Retina (tissue), 1 donor: ENCODE measurements at places on chromosomes 4 and X.
A peak's percentile ranks its signal among the peaks of the same experiment; 100 is the strongest.

- no peak for DNase-seq
These were observed 40.8 kb upstream of the HS6ST2 start for GRCh38 chrX:132999209-132999608.

DNA sequence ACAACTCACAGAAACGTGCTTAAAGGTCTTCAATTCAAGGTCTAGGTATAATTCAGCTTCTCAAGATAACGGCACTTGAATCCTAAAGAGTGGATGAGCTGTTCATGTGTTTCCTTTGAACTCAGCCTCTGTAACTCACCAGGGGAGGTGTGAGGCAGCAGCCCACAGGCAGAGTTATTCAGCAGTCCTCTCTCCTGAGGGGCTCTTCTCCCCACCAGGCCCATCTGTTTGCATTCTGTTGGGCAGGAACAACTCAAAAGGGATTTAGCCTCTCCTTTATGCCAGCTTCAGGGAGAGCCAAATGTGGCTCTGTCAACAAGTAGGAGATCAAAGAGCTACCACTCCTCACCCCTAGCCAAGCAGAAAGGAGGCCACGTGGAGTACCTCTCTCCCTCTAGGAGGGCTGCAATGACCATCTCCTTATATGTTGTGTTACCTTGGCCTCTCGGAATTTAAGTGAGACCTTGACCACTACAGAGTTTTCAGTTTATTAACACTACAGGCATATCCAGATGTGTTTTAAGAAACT, 151.2 kb downstream of the SPATA18 start:
- DNase-seq, result no peak

- DNase-seq, result peak; percentile 69
These were observed 857 bp downstream of the SCML1 start for GRCh38 chrX:17737986-17738713.

DNA sequence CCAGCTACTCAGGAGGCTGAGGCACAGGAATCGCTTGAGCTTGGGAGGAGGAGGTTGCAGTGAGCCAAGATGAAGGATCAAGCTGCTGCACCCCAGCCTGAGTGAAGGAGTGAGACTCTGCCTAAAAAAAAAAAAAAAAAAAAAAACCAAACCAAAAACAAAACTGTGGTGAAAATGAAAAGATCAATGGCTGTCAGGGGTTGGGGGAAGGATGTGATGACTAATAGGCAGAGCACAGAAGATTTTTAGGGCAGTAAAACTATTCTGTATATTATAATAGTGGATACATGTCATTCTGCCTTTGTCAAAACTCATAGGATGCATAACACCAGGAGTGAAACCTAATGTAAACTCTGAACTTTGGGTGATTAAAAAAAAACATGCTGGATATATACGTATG, 69.9 kb upstream of the ELOVL6 start:
- DNase-seq, result no peak

DNA sequence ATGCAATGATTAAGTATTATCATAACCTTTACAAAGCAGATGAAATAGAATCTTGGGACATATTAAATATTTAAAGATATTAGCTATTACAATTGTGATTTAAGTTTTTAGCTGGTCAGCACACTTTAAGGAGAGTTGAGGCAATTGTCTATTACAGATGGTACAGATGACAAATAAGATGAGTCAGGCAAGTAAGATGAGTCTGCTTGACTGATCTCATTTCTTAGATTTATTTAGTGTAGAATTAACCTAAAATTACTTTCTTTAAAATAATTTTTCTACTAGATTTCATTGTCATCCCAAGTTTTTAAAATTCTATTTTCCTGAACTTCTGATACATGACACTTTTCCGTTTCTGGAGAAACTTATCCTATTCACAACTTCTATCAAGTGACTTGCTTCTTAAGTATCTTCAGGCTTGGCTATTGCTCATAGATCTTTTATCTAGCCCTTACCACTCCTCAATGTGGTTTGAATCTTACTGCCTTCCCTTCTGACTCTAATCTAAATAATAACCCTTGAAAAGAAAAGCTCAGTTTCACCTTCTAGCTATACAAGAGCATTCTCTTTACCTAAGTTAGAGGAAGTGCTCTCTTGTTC, 32.9 kb downstream of the CXCL1 start:
- DNase-seq, result no peak

DNA sequence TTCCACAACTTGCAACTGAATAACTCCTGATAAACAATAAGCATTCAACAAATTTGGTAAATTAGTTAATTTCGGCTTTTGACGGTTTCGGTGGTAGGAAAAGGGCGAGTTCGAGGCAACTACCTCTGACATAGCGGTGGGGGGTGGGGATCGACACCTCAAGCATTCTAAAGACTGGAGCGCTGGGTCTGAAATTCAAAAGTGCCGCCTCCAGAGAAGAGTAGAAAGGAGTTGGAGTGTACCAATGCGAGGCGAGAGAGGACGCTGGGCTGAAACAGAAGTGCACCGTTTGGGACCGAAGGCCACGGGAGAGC, 725 bp downstream of the SMC1A start:
- DNase-seq, result no peak

GRCh38 chr4:78545275-78546246, 6.0 kb upstream of the ANXA3 start:
- no peak for DNase-seq

DNA sequence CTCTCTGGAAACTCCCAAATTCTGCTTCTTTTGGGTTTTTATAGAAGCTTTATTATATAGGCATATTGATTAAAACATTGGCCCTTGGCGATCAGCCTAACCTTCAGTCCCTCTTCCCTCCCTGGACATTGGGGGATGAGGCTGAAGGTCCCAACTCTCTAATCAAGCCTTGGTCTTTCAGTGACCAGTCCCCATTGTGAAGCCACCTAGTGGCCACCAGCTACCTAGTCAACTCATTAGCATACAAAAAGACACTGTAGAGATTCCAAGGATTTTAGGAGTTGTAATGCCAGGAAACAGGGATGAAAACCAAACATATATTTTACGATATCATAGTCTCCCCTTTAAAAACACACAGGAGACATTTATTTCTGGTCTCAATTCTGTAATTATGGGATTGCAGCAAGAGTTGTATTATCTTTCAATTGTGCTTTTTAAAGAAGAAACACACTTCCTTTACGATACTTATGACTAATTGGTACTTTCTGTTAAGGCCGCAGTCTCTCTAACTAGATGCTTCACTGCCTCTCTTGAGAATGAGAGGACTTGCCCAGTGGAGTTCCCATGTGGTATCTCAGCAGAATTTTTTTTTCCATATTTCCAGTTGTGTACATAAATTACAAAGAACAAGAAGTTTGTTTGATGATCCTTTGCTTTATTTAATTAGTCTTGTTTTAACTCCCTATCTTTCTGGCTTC, 58.2 kb downstream of the WDR17 start:
- peak; percentile 19 for DNase-seq

GRCh38 chr4:150033901-150034300, 44.3 kb upstream of the DCLK2 start:
- DNase-seq, result no peak

DNA sequence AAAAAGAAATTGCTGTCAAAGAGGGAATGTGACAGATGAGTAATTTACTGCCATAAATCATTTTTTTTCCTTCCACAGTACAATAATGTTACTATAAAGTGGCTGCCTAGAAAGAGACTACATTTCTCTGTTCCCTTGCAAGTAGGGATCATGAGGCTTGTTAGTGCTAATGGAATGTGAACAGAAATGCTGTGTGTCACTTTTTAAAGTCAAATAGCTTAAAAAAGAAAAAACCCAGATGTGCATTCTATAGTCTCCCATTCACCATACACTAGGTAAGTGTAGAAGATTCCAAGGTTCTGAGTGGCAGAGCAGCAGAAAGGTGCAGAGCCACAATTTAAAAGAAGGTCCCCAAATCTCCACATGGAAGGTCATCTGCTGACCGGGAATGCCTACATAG, 328.4 kb downstream of the CAMK2D start:
- DNase-seq, result no peak

DNA sequence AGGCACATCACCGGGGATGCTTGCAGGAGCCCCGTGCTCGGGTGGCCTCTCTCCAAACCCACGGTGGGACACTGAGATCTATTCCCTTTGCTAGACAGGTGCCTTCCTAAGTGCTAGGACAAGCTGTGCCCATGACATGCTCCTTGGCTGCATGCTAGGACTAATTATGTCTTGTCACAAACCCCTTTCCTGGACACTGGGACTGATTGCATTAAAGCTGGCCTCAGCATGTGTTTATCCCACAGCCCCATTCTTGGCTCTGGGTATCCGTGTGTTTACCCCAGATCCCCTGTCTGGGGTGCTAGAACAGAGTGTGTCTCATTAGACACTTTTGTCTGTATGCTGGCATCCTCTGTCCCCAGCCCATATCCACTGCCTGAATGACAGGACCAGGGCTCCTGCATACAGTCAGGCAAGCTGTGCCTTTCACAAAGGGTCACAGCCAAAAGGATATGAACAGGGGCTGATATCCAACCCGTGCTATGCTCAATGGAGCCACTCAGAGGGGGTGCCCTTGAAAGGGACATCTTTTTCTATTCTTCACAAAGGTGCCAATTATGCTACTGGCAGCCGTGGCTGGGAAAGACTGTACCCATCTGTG, 9.2 kb upstream of the IQSEC2 start:
- DNase-seq, result no peak

DNA sequence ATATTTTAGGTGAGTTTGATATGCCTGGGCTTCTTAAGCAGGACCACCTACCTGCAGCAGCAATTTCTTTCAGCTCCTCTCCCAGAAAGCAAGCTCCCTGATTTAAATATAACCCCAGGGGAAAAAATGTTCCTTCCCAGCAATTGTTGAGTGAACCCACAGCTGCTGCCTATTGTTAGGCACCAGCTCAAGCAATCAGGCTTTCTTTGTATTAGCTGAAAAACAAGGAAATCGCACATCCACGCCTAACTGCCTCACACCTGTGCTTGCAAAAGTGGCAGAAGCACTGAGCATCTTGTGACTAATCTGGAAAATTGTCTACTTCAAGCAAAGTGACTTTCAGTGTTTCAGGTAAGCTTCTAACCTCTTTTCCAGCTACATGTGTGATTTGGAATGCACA, 432.2 kb downstream of the SMARCA1 start:
- no peak for DNase-seq

DNA sequence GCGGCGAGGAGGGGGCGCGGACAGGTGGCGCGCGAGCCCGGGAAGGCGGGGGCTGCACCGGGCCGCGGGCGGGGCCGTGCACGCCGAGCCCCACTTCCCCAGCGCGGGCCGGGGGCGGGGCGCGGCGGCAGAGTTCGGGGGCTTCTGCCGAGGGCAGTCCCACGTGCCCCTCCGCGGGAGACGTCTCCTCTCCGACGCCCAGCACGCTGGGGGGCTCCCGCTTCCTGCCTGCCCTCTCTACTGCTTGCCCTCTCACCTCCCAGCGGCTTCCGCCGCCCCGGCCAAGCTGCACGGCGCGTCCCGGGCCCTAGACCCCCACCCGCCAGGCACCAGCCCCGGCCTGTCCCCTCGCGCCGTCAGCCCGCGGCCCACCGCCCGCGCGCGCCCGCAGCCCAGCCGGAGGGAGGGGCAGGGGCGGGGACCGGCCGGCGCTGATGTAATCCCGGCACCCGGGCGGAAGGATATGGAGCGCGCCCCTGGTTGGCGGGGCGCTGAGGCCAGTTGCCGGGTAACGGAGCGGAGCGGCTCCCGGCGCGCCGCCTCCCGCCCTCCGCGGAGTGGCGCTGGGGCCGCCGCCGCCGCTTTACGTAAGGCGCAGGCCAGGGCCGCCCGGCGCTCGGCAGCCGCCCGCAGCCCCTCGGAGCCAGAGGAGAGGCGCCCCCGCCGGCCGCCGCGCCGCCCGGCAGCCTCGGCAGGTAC, at the start of gene KIAA0232:
Gene KIAA0232 (plus strand): TSS at position 581 of the 699 bp plus-strand sequence. CDS start 41,727 bp downstream, outside the sequence.
- DNase-seq, result peak; percentile 89

- no peak for DNase-seq
These were observed 32.5 kb downstream of the DLG3 start for GRCh38 chrX:70476934-70477733.

GRCh38 chr4:126130215-126130614, 815.5 kb downstream of the FAT4 start:
- no peak for DNase-seq

- DNase-seq, result no peak
These were observed 20.7 kb downstream of the SETD7 start for GRCh38 chr4:139535228-139535870.

DNA sequence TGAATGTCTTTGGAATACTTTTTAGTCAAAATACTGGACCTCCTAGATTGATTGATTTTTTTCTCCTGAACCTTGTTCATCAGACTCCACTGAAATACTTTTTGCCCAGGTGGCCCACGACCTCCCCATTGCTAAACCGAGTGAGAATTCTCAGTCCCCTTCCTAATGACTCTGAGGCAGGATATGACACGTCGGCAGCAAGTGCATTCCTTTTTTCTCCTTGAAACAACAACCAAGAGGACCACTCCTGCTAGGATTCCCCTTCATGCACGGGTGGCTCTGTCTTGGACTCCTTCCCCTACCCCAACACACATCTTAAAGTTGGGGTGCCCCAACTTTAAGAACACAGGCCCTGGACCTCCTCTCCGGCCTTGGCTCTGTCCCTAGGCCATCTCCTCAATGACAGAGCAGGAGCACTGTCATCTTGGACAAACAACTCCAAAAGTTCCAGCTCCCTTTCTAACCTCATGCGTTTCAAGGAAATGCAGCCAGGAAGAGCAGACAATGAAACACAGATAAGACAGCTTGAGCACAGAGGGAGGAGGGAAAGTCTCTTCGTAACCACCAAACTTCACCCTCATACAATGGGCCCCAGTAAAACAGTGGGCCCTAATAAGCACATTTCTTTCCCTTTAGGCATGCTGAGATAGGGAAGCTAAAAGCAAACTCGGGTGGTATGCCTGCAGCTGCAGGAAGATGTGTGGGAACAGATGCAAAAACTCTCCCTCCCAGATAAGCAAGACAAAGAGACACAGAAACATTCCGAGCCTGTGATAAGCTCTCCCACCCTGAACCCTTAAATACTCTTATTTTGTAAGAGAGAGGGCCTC, 33.9 kb downstream of the ZBTB49 start:
- no peak for DNase-seq

GRCh38 chr4:71290476-71290875, 48.3 kb upstream of the SLC4A4 start:
- DNase-seq, result no peak

DNA sequence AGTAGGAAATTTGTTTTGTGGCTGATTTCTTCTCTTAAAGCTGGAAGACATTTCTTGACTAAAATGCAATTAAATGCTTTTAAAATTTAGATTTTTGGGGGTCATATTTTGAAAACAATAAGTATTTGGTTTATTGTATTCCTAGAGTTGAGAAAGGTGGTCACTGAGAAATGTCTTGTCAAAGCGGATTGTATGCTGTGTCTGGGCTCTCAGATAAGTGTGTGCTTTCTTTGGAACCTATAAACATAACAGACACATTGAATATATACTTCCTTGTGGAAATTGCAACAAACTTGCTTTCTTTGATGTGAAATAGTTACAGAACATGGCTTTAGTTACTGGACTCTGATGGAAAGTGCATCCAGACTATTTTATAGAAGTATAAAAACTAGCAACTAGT, 75.4 kb downstream of the AFF1 start:
- DNase-seq, result no peak

- no peak for DNase-seq
These were observed 327.8 kb downstream of the ADGRL3 start for GRCh38 chr4:61527888-61528287.

DNA sequence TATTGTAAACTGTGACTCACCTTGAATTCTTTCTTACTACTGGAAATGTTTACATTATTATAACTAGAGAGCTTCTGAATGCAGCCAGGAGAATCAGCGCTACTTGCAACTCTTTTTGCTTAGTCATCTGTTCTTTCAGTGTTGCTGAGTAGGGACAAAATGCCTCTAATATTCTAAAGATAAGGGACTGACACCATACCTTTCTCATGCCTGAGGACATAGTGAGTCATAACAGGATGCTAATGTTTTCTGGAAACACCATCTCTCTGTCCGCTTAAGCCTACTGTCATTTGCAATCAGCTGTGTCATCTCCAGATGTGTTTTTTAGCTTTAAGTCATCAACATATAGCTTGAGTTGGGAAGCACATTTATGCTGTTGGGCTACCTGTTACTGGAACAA, 108.3 kb downstream of the QRFPR start:
- DNase-seq, result no peak
